ENCODE measurements at places on chromosomes 2 and 18.

DNA sequence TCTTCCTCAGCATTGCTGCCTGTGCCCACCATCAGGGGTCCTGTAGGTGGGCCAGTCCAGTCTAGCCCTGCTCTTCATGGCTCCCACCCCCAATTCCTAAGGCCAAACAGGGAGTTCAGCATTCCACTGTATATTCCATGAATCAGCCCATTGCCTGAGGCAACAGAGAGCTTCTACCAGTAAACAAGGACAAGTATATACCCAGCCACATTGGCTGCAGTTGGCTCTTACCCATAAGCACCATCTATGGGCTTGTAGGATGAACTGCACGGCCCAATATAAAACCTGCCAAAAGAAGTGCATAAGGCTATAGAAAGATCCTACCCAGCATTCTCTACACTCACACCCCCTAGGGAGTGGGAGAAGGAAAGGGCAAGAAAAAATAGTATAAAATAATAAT is 95.1 kb upstream of the SALL3 start:
- no peak for DNase-seq

DNA sequence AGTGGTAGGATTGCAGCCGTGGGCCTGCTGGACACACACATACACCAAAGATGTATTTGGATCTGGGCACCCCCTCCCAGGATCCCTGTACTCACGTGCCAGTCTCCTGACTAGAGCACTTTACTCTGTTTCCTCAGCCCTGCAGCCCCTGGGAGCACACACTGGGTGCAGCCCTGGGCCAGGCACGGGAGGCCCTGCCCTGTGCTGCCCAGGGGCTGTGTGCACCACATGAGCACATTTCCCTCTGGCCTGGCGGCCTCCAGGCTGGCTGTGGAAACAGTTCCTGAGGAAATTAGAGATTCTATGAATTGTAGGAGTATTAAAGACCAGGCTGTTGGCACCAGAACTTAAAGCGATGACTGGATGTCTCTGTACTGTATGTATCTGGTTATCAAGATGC is 45.4 kb downstream of the BCL2L11 start:
- DNase-seq: no peak

DNA sequence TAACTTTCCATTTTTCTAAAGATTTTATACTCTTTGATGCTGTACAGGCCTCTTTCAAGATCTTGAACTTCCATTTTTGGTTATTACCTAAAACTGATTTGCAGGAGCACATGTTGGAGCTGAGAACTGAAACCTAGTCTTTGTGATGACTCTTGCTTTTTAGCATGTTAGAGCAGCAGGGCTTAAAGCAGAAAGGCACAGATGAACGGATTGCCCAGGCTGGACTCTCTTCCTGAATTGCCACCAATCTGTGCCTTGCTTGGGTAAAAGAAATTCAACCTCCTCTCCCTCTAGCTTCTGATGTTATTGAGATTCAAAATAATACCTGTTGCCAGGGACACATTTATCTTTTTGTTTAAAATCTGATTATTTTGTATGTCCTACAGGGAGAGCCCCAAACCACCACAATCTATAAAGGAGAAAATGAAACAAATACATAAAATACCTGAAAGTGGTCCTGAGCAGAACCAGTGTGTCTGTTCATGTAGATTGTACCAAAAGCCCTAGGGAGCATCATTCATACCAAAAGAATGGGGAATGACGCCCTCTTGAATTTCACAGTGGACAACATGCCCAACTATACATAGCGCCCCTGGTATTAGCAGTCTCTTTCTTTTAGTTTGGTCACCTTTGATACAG is 277.0 kb upstream of the MAP2 start:
- DNase-seq: no peak

GRCh38 chr2:60926741-60927552 is 45.6 kb downstream of the REL start:
- DNase-seq: no peak

DNA sequence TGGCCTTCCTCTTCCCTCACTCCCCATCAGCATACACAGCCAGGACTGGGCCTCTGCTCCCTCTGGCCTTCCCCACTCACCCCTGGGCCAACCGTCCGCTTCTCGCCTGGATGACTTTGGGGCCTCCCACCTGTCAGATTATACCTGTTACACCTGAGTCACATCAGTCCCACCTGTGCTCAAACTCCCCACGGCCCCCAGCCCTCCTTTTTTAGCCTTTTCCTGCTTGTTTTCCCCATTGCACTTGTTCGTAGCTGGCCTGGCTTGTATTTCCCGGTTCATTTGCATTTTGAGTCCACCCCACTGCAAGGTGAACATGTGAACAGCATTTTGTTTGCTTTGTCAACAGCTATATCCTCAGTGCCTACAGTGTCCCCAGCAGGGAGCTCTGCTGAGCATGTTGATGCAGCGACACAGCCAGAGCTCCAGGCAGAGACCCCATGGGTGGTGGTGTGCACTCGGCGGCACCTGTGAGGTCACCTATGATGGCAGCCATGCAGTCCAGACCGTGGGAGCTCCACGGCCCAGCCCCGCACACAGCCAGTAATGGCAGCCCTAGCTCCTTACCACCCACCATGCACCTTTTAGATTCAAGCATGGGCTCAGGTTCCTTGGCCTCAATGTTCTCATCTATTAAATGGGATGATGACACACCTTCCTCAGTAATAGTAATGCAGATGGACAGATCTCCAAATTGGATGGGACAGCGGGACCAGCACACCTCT is 276.4 kb upstream of the HS6ST1 start:
- no peak for DNase-seq

DNA sequence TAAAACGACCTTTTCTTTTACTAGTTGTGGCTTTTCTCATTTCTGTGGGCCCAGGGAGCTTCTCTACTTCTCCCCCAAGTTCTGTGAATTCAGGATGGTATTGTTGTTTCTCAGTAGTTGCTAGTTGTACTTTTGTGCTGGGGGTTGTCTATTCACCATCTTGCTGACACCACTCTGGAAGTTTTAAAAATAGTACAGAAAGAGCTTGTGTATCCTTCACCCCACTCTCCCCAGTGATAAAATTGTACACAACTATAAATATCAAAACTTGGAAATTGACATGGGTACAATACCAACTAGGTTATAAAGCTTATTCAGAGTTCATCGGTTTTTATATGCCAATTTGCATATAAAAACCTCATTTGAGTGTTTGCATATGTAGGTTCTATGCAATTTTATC is 45.3 kb upstream of the REEP1 start:
- DNase-seq: no peak

GRCh38 chr2:190976521-190976920 is 37.5 kb downstream of the STAT1 start:
- DNase-seq: no peak

- DNase-seq: no peak
Measured at GRCh38 chr2:233408366-233409285, 54.3 kb downstream of the DGKD start.

GRCh38 chr18:62716619-62717168 is 1.4 kb downstream of the PHLPP1 start:
- DNase-seq: no peak

GRCh38 chr2:155815851-155816250 is 516.7 kb downstream of the NR4A2 start:
- DNase-seq: no peak

- no peak for DNase-seq
Measured at GRCh38 chr2:200383380-200384110, 77.1 kb downstream of the SPATS2L start.

- DNase-seq: no peak
Measured at GRCh38 chr2:151808258-151809072, 19.8 kb downstream of the ARL5A start.

GRCh38 chr2:148021886-148022285 is 995 bp downstream of the MBD5 start:
- DNase-seq: no peak

DNA sequence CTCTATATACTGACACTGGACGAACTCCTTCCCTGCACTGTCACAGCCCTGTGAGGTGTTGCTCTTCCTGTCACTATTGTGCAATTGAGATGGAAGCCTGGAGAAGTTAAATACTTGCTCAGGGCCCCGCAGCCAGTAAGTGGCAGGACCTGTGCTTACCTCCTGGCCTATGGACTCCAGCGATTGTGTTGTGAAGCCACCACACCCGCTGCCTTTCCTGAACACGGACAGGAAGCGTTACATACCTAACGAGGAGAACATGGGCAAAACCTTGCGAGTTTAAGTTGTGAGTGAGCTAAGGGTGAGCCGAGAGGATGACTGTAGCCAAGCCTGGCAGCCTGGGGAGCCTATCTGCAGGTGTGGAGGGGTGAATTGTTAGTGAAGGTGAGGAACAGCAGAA is 26.1 kb downstream of the RAB31 start:
- no peak for DNase-seq

- no peak for DNase-seq
Measured at GRCh38 chr18:906416-907114, 1.9 kb downstream of the ADCYAP1 start.

DNA sequence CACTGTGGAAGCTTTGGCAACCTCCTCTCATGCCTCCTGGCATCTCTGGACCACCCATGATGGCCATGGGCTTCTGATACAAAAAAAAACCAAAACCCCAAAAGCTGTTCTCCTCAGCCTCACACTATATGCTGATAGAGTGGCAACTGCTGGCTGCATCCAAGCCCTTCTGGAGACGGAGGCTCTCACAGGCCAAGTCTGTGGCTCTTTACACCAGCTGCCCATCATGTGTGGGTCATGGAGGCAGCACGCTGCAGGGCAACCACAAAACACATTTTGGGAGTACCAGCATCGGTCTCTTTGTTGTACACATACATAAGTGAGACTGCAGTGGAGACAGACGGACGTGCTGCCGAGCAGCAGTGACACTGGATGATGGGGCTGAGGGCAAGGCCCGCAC is 45.3 kb downstream of the SP110 start:
- DNase-seq: no peak

DNA sequence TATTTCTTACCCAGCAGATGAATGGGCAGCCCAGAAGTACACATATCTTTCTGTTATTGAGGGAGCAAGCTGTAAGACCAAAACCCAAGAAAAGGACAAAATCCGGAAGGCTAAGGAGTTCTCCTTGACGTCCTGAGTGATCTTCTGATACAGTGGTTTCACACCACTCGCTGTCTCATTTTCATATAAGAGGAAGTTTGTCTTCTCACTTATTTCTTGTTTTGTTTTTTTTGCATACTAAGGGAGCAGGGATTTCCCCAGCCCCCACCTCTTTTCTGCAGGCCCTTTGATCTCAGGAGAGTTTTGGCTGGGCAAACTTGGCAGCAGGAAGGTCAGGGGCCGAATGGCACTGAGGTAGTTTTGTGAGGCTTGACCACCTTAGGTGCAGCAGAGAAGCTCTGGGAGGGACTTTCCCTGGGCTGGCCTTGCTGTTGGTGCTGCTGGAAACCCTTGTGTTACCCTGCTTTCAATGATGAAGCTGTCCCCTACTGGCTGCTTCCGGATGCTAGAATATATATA is 13.3 kb downstream of the CHRNA1 start:
- no peak for DNase-seq

GRCh38 chr2:29497375-29497774 is 382.2 kb downstream of the CLIP4 start:
- no peak for DNase-seq

GRCh38 chr2:133107058-133107815 is 437.2 kb upstream of the LYPD1 start:
- no peak for DNase-seq

DNA sequence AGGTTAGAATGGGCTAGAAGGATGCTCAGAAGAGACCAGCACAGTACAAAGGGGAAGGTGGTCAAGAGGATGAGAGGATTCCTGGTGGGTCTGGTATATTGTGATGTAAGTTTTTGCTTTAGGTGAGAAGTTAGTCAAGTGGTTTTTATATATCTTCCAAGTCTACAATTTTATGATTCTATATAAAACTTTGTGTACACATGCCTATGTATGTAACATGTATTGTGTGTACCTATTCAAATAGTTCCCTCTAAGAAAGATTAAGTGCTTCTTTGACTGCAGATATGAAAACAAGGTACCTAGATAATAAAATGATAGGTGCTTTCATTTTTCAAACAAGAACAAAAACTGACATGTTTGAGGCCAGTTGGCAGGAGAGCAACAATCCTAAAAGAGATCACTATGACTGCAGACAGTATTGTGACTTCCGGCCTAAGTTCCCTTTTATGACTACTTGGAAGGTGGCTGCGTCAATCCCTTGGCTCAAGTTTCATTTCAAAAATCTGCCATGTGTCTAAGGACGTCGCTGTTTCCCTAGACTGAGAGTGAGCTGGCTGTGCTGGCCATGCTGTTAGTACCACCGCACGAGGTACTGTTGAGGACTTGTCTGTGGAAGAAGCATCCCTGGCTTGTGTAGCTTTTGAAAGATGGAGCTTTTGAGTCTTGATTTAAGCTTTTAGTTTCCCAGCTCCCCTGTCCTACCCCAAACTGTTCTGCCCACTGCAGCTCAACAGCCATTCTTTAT is 123.1 kb downstream of the PRPF40A start:
- no peak for DNase-seq

DNA sequence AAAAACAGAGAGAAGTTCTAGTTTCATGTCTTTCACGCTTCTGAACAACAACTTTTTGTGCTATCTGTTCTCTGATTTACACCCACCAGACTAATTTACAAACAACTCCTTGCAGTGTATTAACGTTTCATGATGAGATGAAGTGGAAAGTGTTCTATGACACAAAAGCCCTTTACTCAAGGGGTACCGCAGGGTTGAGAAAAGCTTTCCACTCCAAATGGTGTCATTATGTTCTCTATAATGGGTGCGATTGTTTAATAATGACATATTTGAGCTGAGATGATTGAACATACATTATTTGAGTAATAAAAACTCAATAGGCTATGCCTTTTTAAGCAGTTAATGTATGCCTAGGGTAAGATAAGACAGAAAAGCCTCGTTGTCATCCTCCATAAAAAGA is 76.3 kb downstream of the ACTR3 start:
- no peak for DNase-seq

All from stimulated activated CD4-positive, alpha-beta T cell treated with anti-CD3 and anti-CD28 coated beads, Interleukin-12 subunit alpha, Interleukin-12 subunit beta, amount 100 ng/mL, for 24 hours (primary cell).